Stimulated activated CD4-positive, alpha-beta T cell treated with anti-CD3 and anti-CD28 coated beads, Interleukin-15, amount 100 ng/mL, for 48 hours (primary cell): ENCODE measurements at places on chromosomes 3 and 15.

DNA sequence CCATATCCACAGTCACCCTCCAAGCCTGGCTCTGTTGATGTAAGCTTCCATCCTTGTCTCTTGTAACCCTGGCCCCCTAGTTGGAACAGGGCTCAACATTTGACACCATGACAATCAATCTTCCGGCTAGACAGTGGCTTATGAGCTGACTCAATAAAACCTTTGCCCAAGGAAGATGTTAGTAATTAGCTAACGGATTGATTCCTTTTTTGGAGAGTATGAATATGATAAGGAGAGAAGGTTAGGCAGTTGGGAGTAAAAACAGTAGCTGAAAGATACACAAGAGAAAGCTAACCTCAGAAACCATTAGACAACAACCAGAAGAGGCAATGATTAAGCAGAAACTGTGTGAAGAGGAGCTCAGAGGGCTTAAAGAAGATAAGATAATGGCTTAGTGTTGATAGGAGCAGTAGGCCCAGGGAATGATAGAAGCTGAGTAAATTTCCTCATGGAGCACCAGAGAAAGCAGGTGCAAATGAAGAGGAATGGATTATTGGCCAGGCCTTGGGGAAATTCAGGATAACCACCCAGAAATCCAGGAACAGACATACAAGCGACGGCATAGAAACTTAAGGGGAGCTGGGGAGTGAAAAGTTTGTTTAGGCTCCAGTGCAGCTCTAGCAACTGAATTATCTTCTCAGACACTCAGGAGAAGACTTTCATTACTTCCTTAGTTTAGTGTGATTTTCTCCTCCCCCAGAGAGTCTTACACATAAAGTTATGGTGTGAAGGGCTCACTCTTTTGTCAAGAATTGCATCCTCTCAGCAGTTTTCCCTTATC is 7.8 kb upstream of the RFX7 start:
- no peak for DNase-seq

DNA sequence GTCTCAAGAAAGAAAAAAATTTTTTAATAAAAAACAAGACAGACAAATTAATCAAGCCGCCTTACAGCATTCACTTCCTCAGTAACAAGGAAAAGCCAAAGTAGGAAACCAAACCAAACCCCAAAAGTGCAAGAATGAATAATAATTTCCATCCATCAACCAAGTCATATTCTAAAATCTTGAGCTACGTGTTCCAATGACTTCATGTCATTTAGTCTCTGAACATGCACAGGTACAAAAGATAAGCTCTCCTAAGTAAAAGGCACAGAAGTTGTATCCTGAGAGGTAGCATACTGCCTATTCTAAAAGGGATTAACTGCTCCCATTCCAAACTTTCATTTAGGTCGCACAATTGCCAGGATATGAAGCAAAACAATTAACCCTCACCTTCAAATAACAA is 29.7 kb downstream of the SLC4A7 start:
- DNase-seq = no peak

- DNase-seq = no peak
Measured at GRCh38 chr15:90744759-90745402, 27.7 kb downstream of the BLM start.

GRCh38 chr15:27126449-27126848 is 155.5 kb downstream of the GABRG3 start:
- no peak for DNase-seq

GRCh38 chr3:17672506-17672905 is 69.9 kb downstream of the TBC1D5 start:
- no peak for DNase-seq

DNA sequence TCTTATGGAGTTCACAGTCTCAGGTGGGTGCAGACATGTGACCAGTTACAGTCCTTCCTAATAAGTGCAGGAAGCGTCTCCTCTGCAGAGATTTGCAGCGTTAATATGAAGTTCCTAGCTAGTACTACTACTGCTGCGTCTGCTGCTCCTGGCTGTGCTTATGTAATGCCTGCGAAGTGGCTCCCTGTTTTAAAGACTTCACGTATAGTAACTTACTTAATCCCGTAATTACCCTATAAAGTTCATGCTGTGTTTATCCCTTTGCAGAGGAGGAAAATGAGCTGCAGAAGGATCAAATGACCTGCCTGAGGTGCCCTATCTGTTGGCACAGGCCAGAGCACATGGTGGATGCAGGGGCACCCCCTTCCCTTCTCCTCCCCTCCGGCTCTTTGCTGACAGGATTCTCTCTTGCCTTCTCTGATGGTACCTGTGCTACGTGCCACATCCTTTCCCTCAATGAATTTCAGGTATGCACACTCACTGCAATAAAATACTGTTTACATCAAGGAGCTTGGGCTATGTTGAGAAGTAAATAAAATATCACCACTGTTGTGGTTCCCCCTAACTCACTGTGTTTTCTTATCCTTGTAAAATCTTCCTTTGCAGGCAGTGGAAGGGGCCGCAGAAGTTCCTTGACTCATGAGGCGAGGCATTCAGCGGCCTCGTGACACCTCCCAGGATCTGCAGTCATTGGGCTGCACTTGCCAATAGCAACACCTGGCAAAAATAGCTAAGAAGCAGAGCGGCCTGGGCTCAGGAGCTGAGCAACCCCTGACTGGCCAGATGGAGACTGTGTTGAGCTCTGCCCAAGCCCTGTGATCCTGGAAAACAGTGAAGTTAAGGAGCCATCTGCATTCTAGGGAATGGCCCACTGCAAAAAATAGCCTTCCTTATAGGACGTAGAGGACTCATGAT is 188.9 kb upstream of the ATP10A start:
- no peak for DNase-seq
